ENCODE measurements at places on chromosomes 3 and 15.

- no peak for DNase-seq
Observed at GRCh38 chr15:51223771-51224229, 114.6 kb downstream of the CYP19A1 start.

- DNase-seq = peak; percentile 85
Observed at GRCh38 chr15:99100245-99101173, 4.4 kb upstream of the SYNM start.

GRCh38 chr3:151135541-151136337, 50.3 kb downstream of the MED12L start:
- no peak for DNase-seq

DNA sequence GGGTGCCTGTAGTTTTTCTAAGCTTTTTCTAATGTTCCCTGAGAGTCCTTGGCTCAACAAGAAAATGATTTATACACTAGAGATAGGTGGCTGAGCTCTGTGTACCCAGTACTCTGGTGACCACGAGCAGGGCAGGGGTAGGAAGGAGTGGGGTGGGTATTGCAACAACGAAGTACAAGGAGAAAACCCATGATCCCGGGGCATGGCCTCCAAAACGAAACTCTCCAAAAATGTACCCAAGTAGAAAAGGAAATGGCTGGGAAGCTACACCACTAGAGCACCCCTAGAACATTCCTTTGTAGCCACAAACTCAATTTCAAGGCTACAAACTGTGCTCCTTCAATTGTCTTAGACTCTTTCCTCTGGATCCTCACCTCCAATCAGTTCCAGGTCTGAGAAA, 138.9 kb downstream of the DUT start:
- no peak for DNase-seq

GRCh38 chr3:19866751-19867347, 67.2 kb downstream of the EFHB start:
- peak; percentile 60 for DNase-seq

GRCh38 chr3:29333576-29333975, 52.7 kb downstream of the RBMS3 start:
- no peak for DNase-seq
